HAP-1 (cell line): ENCODE measurements at places on chromosomes 4 and X.

DNA sequence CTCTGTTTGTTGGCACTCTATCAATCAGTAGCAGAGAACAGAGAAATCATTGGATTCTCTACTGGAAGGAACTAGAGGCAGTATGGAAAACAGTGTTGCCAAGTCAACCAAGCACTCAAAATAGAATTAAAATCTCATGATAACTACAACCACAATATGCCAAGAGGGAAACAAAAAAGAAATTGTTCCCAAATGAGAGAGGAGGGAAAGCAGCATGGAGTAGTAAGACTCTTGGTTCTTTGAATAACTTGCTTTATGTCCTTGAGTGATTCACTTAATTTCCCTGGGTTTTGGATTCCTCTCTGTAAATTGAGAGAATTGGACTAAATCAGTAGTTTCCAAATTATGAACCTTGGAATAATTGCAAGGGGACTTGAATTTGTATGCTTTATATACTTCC, 285.5 kb upstream of the ANKRD50 start:
- no peak for DNase-seq

DNA sequence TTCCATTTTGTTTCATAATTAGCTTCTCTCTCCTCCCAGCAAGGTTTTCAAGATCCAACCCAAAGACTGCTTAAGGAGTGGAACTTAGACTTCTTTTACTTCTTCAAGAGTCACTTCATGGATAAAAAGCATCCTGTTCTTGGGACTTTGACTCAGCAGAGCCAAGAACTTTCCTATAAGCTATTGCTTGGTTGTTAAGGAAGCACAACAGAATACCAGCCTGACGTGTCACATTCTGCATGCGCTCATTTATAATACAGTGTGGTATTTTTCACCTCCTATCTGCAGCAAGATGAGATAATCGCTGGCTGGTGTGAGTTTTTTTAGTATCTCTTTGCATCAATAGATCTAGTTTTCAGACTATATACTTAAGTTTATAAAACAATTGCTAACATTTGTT, 152.1 kb downstream of the PALLD start:
- DNase-seq, result no peak

- no peak for DNase-seq
Observed at GRCh38 chrX:136711147-136711546, 63.2 kb downstream of the CD40LG start.

- DNase-seq, result no peak
Observed at GRCh38 chr4:77251751-77252150, 94.7 kb downstream of the CCNG2 start.

DNA sequence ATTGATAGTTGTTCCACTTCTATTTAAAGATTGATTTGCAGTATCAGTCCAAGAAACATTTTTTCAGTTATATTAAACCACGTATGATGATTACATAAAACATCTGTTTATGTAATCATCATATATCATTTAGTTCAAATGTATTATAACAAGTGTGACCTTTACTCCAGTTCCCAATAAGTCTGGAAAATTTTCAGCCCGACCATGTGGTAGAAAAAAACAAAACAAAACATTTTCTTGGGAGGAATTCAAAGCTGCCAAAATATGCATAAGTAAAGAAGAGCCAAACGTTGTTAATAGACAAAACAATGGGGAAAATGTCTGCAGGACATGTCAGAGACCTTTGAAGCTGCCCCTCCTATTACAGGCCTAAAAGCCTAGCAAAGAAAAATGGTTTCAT, 709.1 kb downstream of the FAT4 start:
- DNase-seq, result no peak

- DNase-seq, result no peak
Observed at GRCh38 chr4:141719585-141719984, 83.2 kb downstream of the IL15 start.

DNA sequence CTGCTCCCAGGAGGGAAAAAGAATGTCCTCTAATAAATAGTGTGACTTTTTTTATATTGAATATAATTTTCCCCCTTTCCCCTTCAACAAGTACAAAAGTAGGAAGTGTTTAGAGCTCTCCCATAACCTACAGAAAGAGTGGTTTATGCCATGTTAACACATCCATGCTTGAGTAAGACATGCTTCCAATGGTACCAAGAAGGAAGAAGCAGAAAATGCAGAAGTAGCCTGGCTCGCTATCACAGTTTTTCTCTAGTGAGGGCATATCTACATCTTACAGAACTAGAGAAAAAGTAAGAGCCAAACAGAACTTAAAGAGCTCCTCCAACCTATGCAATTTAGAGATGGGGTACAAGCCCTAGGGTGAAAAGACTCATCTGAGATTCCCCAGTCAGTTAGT, 82.5 kb downstream of the ARHGEF9 start:
- no peak for DNase-seq

DNA sequence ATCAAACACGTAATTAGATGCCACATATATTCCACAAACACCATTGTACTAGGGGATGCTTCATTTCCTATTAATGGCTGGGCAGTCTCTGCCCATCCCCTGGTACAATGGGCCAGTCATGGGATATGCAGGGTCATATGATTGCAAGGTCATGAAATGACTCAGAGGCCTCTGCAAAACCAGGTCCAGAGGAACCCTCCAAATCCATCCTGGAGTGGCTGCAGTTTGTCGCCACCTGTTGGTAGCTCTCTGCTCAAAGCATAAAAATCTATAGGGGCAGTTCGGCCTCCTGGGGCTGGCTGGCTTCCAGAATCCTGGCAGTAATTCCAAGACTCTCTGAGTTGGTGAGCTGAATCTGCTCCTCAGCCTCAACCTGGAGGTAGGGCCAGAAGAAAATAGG, 22.9 kb upstream of the PUDP start:
- DNase-seq, result peak; percentile 62

- DNase-seq, result no peak
Observed at GRCh38 chr4:179605196-179605595, 2163.0 kb upstream of the AGA start.

- no peak for DNase-seq
Observed at GRCh38 chrX:57289089-57289488, 2.6 kb downstream of the FAAH2 start.

GRCh38 chrX:102339312-102340298, 92.6 kb downstream of the NXF2 start:
- DNase-seq, result peak; percentile 16

GRCh38 chr4:8451440-8452182, 11.0 kb downstream of the TRMT44 start:
- DNase-seq, result no peak

DNA sequence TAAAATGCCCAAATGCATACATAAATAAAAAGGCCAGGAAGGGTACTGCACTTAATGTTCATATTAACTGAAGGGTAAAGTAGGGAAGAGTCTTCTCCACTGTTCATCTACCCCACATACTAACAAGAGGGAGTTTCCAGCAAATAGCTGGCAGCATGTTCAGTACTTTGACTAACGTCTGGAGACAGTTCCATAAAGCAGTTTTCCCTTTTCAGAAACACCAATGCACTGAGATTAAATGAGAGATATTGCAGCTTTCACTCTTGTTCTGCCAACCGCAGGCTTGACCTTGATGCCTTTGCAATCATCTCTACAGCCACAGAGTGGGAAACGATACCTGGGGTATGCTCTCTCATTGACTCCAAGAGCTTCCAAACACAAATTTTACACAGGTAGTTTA, 2123.1 kb upstream of the TENM3 start:
- DNase-seq, result no peak

DNA sequence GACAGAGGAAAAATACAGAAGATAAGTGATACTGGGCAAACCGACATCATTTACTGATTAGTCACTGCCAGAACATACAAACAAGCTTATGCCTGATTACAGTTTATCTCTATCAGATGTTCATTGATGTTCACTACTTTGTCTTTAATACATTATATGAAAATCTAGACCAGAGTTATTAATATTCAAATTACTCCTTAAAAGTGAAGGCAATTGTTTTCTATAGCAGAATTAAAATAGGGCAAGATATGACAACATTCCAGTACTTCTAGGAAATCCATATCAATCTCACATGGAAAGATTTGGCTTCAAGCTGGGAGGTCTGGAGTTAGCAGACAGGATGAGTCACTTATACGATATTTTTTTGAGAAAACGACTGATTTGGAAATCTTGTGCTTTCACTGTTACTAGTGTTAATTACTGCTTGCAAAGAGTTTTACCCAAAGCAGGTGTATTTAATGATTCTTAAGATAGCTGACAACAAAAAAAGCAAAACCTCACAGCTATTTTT, 31.8 kb downstream of the HPGD start:
- no peak for DNase-seq

DNA sequence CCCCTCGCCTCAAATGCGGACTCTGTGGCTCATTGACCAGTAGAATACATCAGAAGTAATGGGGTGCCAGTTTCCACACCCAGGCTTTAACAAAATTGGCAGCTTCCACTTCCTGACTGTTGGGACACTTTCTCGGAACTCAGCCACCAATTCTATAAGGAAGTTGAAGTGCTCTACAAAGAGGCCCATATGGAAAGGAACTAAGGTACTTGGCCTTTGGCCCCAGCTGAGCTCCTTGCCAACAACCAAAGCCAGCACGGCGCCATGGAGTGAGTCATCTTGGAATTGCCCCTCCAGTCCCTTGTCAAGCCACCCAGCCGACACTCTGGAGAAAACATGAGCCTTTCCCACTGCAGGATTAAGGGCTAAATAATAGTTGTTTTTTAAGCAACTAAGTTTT, 262.2 kb upstream of the INTU start:
- DNase-seq, result no peak

- no peak for DNase-seq
Observed at GRCh38 chrX:115362334-115363095, 73.0 kb downstream of the LUZP4 start.

DNA sequence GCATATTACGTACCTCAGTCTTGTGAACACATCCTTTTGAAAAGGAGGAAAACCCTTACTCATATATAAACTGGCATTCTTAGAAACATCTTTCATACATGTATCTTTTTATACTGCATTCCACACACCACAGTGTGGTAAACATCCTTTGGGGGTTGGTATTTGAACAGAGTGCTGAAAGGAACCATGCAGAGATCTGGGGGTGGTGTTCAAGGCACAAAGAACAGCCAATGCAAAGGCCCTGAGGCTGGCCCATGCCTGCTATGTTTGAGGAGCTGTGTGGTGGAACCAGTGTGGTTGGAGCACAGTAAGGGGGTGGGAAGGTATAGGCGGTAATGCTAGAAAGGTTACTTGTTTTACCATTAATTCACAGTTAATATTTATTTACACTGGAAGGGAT, 2.0 kb downstream of the ELK1 start:
- DNase-seq, result no peak

- no peak for DNase-seq
Observed at GRCh38 chr4:56253666-56254305, 133.5 kb downstream of the AASDH start.

DNA sequence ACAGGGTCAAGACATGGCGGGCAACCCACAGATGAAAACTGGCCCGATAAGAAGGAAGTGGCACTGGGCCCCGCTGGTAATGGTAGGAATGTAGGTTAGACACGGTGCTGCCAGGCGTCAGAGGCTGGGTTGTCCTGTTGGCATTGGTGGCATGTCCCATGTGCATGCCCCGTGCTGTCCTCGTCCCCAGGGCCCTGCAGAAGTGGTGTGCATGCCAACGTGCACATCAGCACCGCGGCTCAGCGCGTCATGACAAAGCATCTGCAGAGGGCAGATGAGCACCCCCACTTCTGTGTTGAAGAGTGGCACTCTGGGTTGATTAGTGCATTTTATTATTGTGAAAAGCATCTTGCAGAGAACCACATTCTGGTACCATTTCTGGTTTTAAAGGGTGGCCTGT, 35.6 kb downstream of the NELFA start:
- DNase-seq, result no peak

DNA sequence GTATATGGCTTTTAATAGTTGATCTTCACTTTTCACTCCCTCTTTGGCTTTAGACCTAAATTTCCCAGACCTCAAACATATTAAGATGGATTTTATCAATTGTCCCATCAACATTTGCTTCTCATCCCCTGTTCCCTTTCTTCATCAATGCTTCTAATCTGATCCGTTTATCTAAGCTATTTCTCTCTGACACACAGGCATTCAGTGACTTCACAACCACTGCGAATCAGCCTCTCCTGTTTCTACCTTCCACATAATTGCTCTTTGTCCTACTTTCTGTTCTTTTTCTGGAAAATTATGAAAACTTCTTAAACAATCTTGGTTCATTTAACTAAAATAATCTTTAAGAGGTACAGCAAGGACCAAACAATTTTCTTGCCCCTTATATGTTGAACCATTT, 115.2 kb downstream of the GLRA3 start:
- DNase-seq, result no peak

- no peak for DNase-seq
Observed at GRCh38 chr4:1041147-1041935, 29.9 kb downstream of the FGFRL1 start.

GRCh38 chrX:150454508-150455214, 91.5 kb downstream of the MAMLD1 start:
- DNase-seq, result no peak

- peak; percentile 26 for DNase-seq
Observed at GRCh38 chrX:136636121-136636520, 11.8 kb upstream of the CD40LG start.

GRCh38 chr4:53917729-53918128, 146.7 kb downstream of the CHIC2 start:
- no peak for DNase-seq

- peak; percentile 49 for DNase-seq
Observed at GRCh38 chrX:154308108-154308946, 12.7 kb downstream of the TKTL1 start.

GRCh38 chr4:87185146-87185870, 35.1 kb downstream of the KLHL8 start:
- DNase-seq, result no peak

- DNase-seq, result no peak
Observed at GRCh38 chr4:25401066-25401465, 24.0 kb downstream of the ANAPC4 start.

- DNase-seq, result no peak
Observed at GRCh38 chr4:163768014-163768413, 273.5 kb downstream of the TMA16 start.

DNA sequence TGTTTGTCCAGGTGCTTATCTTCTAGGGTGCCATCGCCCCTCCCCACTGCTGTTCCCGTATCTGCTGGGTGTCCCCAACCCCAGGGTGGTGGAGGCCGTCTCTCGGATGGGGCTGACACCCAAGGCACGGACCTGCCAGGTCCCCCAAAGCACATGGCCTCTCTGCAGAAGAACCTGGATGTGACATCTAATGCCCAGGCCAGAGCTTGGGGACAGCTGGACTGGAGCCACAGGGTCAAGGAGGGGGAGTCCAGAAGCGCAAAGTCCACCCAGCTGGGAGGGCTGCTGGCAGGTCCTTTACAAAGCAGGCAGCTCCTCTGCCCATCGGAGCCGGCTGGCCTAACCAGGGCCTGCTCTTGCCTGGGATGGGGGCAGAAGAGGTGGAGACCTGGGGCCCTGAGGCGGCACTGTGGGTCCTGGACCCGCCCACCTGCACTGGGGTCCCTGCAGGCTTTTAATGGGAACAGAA, 751 bp upstream of the DOK7 start:
- DNase-seq, result no peak

- DNase-seq, result no peak
Observed at GRCh38 chr4:95867919-95868318, 28.0 kb downstream of the PDHA2 start.

GRCh38 chr4:106503116-106504050, 134.8 kb upstream of the GIMD1 start:
- no peak for DNase-seq
